Adrenal gland (tissue), 19 donors: ENCODE measurements at places on chromosomes 1 and 21. TPM values are rescaled to one million over a fixed set of nuclear protein-coding genes. Genes with fewer than 3 reads are reported as not detected.

Gene EPHA8
- 2.9 TPM for polyA plus RNA-seq

Gene ZNF593OS
- not detected for polyA plus RNA-seq

Gene SCNM1
- 47.2 TPM for polyA plus RNA-seq

Gene ZSWIM5
- polyA plus RNA-seq = 25.8 TPM

Gene NCAM2
- polyA plus RNA-seq = 37.6 TPM

Gene CELA3B
- not detected for polyA plus RNA-seq

Gene RUNX1
- polyA plus RNA-seq = 2.2 TPM

Gene TTC24
- polyA plus RNA-seq = 0.20 TPM

Gene OR6N1
- not detected for polyA plus RNA-seq

Gene AURKAIP1
- 317 TPM for polyA plus RNA-seq

Gene DYNLT4
- 3.0 TPM for polyA plus RNA-seq

Gene LHX8
- polyA plus RNA-seq = not detected

Gene TRIM46
- 5.6 TPM for polyA plus RNA-seq
